Omental fat pad (tissue), 4 donors: ENCODE measurements at places on chromosomes 1 and 21.

DNA sequence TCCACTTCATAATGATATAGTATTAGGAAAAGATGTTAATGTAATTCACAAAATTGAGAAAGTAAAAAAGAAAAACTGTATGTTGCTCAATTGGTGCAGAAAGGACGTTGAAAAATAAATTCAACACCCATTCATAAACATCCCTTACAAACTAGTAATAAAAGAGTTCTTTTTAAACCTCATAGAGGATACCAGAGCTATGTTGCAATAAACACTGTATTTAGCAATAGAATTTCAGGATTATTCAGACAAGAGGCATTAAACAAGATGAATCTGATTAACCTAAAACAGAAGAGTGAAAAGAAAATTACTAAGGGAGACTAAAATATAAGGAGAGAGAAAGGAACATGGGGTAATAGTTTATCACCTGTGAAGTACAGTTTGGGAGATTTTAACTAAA, 154.8 kb downstream of the NTPCR start:
- no peak for DNase-seq

GRCh38 chr1:40404670-40405462, 31.3 kb downstream of the SMAP2 start:
- no peak for DNase-seq

DNA sequence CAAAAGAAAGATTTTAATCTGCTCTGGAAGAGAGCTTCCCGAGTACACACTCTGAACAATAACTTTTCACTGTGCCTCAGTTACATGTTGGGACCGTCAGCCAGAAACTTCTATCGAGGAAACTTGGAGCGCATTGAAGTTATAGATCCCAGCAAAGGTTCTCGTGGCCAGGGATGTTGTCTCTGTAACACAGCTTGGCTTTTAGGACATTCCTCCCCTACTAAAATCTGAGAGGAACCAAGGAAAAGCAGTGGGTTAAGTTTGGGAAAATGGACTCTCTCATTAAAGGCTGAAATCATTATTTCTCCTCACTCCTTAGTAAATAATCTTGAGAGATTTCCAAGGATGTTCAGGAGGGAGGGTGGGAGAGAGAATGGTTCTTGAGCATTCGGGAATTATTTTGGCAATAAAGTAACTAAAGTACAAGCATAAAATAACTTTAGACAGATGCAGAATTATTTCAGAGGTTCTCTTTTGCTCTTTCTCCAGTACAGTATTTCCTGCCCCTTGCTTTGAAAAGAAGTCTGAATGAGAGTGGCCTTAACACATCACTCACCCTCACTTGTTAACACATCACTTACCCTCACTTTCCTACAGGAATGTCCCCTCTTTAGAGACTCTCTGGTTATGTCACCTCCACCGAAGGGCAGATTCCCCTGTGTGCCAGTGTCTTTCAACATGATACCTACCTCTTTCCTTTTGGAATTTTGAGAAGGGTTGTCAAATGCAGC, 1.8 kb upstream of the NFIA start:
- no peak for DNase-seq

DNA sequence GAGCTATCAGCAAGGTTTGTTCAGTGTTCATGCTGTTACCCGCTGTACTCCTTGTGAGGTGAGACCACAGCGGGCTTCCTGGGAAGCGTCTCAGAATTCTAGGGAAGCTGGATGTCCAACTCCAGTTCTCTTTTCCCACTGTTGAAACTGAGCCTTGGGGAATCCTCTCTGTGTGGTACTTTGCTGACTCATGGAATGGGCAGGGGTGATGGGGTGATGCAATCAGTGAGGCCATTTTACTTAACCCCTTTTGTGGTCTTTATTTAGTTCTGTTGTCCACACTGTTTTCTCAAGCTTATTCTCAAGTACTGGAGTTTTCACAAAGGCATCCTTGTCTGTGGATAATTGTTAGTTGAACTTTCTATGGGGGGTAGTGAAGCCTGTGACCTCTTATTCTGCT, 42.6 kb downstream of the ACKR1 start:
- DNase-seq = no peak

GRCh38 chr1:203173566-203173965, 2.1 kb downstream of the MYBPH start:
- no peak for DNase-seq

DNA sequence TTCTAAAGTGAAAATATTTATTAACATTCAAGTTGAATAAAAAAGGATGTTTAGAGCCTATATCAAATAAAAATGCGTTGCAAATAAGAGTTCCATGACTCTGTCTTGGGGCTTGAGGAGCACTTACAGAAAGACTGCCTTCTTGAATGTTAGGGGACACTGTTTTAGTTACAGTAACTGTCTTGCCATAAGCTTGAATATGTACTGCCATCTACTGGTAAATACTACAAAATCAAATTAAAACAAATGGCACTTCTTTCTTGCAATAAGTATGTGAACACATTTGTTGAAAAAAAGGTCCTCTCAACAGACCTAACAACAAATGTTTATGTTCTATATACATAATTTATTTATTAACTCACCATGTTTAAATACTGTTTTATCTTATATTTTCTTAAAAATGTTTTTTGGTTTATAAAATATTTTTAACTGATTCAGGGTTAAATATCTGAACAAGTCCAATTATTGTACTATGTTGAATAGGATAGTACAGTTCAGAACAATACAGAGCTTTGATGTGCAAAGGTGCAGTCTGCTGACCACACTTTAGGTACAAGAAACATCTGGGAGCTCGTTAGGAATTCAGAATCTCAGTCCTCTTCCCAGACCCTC, 199.5 kb downstream of the LRRIQ3 start:
- no peak for DNase-seq

GRCh38 chr21:42633858-42634257, 19.6 kb upstream of the PDE9A start:
- DNase-seq = no peak

DNA sequence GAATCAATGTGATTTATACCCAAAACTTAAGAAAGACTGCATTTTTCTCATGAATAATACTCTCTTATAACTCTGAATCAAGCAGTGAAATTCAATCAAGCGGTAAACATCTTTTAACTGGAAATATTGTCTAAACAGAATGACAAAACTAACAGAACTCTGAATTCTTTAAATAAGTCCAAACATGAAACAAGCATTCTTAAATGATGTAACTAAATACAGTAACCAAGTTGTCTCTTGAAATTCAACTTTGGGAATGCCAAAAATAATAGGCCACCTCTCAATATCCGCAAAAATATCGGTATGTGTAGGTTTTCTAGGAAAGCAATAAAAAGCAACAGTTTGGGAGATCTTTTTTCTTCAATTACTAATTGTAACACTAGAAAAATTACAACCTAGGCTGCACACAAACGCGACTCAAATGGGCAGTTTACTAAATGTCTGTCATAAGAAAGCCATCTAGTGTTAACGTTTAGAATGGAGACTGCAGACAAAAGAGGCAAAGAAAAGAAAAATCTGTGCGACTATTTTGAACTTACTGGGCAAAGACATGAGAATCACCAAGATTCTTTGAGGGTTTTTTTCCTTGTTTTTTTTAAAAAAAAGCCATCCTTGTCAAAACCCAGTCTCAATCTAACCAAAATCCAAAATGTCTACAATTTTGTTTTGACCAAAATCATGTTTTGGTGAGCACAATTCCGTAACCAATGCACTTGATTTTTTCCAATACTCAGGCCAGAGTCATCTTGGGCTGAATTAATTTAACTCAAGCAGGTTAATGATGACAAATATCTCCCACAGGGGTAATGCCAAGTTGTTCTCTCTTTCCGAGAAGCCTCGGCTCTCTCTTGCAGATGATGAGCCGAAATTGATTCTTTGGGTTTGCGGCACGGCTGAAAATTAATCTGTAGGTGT, 1.3 kb downstream of the SIPA1L2 start:
- no peak for DNase-seq

DNA sequence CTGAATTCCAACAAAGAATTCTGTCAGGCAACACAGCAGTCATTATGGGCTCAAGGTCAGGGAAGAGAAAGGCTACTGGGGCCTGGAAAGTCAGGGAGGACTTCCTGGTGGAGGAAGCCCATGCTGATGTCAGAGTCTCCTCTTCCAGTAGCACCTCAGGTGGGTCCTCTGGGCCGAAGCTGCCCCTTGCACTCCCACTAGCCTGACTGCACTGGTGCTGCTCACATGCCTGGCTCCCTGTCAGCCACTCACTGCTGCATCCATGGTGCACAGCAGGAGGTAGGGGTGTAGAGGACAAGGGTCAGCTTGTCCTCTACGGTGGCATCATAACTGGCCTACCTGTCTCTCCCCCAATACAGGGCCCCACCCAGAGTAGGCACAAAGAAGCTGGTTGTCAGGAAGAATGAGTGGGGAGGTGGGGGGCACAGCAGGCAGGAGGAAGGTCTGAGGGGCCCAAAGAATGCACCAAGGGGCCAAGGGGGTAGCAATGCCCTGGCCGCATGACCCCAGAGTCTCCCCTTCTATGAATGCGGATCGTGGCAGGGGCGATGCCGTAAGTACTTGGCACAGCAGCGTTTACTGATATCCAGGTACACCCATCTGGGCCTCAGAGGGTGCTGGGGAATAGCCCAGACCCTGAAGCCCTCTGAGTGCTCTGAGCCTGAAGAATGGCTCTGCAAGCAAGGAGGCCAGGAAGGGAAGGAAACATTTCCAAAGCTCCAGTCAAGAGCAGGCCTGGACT, 80.3 kb downstream of the GLIS1 start:
- no peak for DNase-seq

DNA sequence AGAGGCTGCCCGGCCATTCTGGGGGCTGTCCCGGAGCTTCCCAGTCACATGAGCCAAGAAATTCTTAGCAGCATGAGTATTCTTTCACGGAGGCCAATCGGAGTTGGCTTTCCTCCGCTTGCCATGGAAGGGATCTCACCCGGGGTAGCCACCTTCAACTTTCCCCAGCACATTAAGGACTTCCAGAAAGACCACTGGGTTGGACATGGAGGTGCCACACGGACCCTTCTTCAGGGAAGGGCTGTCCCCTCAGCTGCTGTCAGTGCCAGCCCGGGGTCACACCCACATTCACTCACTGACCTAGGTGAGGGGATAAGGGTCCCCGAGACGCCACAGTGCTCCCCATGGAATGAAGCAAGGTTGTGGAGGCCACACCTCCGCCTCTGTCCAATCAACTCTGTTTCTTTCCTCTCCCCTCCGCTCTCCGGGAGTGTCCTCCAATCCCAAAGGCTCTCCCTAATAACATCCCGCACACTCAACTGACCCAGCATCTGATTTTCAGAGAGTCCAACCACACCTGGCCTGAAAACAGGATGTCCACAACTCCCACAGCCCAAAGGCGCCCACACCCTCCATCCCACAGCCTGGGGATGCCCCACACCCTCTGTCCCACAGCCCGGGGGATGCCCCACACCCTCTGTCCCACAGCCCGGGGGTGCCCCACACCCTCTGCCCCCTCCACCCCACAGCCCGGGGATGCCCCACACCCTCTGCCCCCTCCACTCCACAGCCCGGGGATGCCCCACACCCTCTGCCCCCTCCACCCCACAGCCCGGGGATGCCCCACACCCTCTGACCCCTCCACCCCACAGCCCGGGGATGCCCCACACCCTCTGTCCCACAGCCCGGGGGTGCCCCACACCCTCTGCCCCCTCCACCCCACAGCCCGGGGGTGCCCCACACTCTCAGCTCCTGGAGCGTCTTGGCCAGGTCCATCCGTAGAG, 19.4 kb downstream of the RSPH1 start:
- no peak for DNase-seq

DNA sequence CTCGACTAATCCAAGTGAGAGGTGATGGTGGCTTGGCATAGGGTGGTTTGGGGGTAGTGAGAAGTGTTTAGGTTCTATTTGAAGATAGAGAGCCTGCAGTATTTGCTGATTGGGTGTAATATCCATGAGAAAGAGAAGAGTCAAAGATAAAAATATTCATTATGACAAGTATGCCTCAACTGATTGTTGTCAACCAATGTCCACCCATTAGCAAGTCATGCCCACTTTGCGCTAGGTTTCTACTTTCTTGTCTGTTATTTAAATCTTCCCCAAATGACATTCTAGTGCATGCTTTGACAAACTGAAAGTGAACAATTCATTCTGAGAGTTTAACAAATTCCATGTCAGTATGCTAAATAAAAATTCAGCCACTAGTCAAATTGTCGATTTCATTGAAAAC, 3.8 kb upstream of the XCL1 start:
- DNase-seq = no peak

DNA sequence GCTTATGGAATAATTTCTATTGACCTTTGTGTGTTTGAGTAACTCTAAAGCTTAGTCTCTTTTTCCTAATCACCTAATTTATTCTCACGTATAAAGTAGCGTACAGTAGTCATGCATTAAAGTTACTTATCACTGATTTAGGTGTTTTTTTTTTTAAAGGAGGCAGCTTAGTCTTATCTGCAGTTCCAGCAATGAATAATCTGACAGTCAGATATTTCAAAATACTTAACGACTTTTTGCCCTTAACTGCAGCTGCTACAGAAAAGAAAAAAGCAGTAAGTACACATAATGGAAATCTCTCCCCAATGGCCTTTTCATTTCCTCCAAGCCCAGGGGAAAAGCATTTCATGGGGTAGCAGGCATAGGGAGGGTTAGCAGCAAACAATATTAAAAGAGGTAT, 54.6 kb downstream of the SLC35F3 start:
- DNase-seq = no peak

GRCh38 chr1:42806593-42806992, 10.3 kb upstream of the ERMAP start:
- no peak for DNase-seq

- DNase-seq = no peak
Measured at GRCh38 chr1:247210062-247210375, 38.2 kb upstream of the ZNF124 start.

- DNase-seq = no peak
Measured at GRCh38 chr1:69913977-69914376, 291.4 kb downstream of the LRRC40 start.
